ENCODE measurements at places on chromosomes 16 and 17.

DNA sequence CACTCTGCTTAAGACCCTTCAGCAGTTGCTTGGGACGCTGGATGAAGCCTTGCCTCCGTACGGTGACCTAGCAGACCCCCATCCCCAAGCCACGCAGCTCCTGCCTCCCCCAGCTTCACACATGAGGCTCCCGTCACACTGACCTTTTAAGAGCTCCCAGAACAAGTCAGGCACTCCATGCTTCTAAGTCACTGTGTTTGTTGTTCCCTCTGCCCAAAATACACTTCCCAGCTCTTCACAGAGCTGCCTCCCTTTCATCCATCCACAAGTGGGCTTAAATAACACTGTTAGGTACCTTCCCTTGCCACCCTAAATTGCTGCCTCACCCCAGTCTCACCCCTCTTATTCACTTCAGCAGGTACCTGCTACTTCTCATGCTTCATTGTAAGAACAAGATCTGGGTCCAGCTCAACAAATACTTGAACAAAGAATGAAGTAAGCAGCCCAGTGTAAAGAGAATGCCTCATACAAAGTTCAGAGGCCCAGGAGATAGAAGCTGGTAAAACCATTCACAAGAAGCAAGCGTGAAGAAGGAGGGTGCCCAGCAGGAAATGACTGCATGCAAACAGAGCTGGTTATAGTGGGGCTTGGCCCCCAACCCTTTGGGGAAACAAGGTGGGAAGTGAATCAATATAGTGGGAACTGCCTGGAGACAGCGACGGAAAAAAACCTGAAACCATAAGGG is 5.8 kb downstream of the ZC3H7A start:
- DNase-seq: no peak

GRCh38 chr17:27268394-27269085 is 25.4 kb upstream of the WSB1 start:
- no peak for DNase-seq

GRCh38 chr17:37682007-37682406 is 38.8 kb upstream of the DDX52 start:
- DNase-seq: no peak

- no peak for DNase-seq
Measured at GRCh38 chr16:50673496-50674275, 7.4 kb downstream of the SNX20 start.

- DNase-seq: peak; percentile 71
Measured at GRCh38 chr17:12256380-12256995, 235.8 kb downstream of the MAP2K4 start.
